ENCODE measurements at places on chromosomes 12 and 14. TPM values are rescaled to one million over a fixed set of nuclear protein-coding genes. Genes with fewer than 3 reads are reported as not detected.

DNA sequence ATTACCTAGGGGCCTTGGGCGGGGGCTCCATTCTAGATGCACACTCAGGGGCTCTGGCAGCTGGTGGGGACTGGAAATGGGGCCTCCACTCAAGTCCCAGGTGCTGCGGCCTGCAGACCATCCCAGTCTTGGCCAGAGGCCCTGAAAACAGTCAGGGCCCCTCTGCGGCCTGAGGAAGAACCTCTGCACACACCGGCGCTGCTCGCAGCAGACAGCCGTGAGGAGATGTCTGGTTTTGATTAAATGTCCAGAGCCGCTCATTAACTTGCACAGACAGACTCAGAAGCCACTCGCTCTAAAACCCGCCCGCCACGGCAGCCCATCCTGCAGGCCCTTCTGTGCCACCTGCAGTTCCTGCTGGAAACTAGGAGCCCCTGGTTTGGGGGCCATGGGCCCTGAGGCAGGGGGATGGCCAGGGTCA lies 36.4 kb upstream of the NCOR2 start:
- peak; percentile 21 for DNase-seq

- peak; percentile 38 for DNase-seq
These were observed 141.5 kb upstream of the ARID2 start for GRCh38 chr12:45587877-45588533.

DNA sequence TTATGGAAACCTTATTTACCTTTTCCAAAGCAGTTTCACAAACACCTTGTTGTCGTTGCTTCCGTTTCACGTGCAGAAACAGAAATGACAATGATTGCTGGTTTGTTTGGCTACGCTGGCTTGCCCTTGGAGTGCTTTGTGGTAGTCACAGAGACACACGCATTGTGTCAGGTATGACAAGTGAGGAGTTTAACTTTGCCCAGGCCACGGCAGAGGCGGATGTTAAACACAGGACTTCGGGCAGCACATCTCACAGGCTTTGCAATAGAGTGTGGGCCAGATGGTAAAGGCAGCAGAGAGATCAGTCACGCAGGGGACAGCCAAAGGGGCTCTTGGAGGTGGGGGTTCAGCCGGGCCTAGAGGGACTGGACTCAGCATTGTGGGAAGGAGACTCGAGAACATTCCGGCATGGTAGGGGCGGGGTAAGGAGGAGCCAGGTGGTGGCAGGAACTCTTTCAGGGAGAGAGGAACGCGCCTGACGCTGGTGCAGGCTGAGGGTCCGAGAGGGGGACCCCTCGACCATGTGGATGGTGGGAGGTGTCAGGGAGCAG lies 59.8 kb upstream of the KCNA1 start:
- no peak for DNase-seq

DNA sequence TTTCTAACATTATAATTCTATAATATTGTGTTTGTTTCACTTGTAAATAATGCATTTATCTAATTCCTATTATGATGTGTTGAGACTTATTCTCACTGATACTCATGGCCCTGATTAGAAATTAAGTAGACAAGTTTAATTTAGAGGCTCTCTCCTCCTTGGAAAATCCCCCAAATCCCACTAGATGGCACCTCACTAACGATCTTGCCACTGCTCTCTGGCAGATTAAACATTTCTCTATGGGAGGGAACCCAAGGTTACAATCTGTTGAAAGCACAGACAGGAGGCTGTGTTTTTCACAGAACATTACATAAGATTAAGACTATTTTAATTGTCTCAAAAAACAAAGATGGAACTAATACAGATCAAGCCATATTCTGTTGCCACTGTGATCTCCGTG lies 318.7 kb downstream of the LRFN5 start:
- no peak for DNase-seq

DNA sequence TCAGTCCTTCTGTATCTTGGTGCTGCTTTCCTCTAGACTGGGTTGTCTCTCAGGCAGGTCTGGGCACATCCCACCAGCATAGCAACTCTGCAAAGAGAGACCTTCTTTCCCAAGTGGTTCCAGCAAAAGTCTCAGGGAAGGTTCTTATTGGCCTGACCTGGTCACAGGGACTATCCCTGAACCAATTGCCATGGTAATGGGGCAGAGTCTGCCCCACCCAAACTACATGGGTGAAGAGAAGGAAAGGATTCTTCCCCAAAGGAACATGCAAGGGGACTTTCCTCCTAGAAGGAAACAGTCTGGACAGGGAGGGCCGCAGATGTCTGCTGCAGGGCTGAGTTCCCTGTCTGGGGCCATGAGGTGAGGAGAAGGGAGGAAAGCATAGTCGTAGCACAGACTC lies 122.2 kb upstream of the NCOR2 start:
- DNase-seq = no peak

GRCh38 chr12:54629925-54630324 lies 4.8 kb downstream of the LACRT start:
- no peak for DNase-seq

- no peak for DNase-seq
These were observed 496.8 kb upstream of the SOX5 start for GRCh38 chr12:24446287-24446686.

GRCh38 chr12:125402874-125403789 lies 337.9 kb downstream of the AACS start:
- no peak for DNase-seq

DNA sequence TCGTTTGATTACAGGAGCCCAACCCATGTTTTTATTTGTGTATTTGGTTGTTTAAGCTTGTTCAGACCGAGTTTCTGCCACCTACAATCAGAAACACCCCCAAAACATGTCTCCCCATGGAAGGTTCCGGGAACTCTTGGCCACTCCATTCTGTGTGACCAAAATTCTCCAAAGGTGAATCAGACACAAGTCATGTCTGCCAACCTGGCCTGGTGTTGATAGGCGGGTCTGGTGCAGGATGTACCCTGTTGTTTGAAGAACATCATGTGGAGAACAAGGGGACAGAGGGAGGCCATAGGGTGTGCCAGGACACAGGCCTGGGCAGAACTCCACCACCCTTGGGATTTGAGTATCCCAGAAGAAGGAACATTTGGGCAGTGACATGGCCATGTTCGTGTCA lies 147.1 kb upstream of the MYL2 start:
- no peak for DNase-seq

- peak; percentile 43 for DNase-seq
These were observed 80.6 kb downstream of the BTG1 start for GRCh38 chr12:92065018-92065499.

GRCh38 chr12:116535241-116535640 lies 23.9 kb upstream of the MAP1LC3B2 start:
- no peak for DNase-seq

DNA sequence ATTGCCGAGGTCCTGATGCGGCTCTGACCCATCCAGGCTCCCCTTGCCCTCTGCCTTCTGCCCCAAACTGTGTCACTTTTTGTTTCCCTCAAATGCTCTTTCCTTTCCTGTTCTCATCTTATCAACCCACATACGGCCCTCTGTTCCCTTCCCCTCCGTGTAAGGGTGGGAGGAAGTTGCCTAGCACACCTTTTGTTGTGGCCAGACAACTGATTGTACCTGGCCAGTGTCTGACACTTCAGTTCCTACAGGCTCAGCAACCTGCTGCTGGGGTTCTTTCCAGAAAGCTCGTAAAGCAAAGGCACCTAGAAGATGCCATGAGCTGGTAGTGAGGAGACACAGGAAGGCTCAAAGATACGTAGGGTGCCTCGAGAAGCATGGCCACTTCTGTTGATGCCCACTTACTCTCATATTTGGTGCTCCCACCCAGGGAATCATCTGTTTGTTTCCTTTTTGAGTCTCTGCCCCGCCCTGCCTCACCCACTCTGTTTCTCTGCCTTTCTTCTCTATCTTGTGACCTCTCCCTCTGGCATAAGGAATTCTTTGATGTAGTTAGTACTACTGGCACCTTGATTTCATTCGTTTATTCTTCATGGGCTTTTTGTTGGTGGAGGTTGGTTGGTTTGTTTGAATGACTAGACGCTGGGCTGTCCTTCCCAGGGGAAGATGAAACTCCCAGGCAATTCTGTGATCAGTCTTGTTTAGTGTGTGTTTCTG lies 152.4 kb upstream of the FKBP4 start:
- DNase-seq = no peak

- DNase-seq = no peak
These were observed 27.5 kb upstream of the MDM1 start for GRCh38 chr12:68359674-68360073.

CD69 gene
- 3.9 TPM for total RNA-seq

WNT5B gene
- 4.5 TPM for total RNA-seq

VRK1 gene
- total RNA-seq = 11.3 TPM

GLIPR1L1 gene
- not detected for total RNA-seq

BLTP3B gene
- 24.1 TPM for total RNA-seq

RPL10L gene
- 9.6 TPM for total RNA-seq

STYK1 gene
- total RNA-seq = 36.3 TPM

WASHC4 gene
- total RNA-seq = 34.4 TPM

ANKS1B gene
- 1.1 TPM for total RNA-seq

NXPH4 gene
- not detected for total RNA-seq

Measured in left colon (tissue), 2 donors.